Stimulated activated CD8-positive, alpha-beta memory T cell treated with anti-CD3 and anti-CD28 coated beads, Interleukin-2, amount 100 ng/mL, for 1 hour (primary cell): ENCODE measurements at places on chromosomes 3 and 15.

DNA sequence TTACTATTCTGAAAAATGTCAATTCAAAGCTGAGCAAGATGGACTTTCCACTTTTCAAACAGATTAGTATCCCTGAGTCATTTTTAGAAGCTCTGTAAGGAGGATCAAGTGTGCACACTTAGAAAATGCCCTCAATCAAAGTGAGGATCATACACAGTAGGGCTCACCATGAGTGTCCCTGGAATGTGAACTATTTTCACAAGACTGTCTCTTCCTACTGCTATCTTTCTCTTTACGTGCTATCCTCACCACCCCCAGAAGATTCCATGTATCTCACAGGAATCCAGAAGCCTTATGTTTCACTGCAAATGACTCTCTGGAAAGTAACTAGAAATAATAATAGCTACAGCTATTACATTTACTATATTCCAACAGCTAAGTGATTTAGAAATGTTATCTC is 349.9 kb upstream of the TGFBR2 start:
- no peak for DNase-seq

DNA sequence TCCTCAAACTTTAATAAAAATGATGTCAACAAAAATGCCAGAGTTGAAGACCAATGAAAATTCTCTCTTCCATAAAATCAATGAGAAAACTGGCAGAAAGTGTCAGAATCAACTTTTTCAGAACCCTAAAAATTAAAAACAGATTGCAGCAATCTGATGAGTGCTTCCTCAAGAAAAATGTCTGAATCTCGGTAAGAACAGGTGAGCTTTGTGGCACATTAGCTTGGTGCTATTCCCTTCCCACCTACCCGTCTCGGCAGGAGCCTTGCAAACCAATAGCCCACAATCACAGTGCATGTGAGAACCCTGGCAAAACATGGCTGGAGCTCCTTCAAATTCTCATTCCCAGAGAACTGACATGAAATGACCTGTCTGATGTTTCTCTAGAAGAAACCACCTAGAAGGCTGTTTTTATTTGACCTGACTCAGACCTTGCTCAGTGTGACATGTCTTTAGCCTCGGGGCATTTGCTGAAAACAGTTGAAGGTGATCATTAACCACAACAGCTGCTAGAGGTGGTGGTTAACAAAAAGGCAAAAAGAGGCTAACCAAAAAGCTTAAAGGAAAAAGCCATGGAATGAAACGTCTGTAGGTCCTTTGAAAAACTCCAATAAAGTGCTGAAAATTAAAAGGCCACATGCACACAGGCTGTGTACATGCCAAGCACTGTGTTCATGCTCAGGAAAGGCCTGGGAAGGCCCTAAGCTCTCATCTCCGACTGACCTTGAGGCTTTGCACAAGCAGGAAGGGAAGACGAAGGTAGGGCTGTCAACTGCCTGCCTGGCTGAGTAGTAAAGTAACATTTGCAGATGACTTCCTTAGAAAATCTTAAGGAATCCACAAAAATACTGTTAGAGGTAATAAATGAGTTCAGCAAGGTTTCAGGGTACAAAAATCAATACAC is 253.0 kb upstream of the NSMCE3 start:
- no peak for DNase-seq

DNA sequence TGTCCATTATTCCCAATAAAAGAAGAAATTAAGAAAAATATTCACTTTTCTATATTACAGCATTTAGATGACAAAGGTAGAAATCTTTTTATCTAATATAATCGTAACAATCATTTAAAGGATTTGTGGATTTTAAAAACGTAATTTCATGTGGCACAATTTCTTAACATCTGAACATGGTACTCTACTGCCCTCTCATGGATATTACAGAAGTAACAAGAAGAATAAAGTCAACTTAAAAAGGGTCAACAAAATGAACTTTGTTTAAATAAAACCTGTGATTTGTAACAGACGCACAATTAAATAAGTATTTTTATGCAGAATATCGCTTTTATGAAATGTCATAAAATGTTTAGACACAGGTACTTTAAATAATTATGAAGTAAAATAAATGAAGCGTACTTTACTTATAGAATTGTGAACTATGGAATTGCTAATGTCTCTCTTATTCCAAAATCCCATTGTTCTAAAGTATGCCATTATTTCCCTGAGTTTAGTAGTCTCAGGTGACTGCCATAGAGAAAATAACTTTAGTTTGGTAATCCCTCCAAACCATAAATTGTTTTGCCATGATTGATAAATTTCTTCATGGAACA is 366.8 kb upstream of the ZNF385D start:
- DNase-seq: no peak

DNA sequence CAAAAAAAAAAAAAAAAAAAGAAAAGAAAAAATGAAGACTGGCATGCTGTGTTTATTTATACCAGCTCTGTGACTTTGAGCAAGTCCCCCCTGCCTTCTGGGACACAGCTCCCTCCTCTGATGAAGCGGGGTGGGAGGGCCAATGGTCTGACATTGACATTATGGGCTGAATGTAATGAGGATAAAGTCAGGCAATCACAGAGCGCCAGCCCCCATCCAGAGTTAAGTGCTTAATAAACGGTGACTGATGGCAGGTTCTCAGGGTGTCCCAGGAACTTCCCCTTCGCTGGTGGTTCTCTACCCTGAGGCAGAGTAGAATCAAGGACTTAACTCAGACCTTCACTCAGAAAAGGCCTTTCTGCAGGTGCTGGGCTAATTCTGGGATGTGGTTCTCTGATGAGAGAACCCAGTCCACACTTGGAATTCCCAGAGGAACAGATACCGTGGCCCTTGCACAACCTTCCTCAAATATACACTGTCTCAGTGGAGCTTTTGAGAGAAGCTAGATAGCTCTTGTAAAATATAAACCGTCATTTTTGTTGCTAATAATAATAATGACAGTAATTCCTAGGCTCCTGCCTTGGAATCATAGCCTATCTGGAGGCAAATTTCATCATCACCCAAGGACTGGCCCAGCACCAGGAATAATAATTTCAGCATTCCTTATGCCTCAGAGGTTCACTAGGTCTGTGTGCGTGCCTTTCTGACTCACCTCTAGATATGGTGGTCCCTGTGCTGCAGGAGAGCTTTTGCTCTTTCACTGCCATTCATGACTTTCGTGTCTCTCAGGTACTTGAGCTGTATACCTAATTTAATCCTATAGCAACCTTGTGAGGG is 115.8 kb downstream of the RPLP1 start:
- no peak for DNase-seq

DNA sequence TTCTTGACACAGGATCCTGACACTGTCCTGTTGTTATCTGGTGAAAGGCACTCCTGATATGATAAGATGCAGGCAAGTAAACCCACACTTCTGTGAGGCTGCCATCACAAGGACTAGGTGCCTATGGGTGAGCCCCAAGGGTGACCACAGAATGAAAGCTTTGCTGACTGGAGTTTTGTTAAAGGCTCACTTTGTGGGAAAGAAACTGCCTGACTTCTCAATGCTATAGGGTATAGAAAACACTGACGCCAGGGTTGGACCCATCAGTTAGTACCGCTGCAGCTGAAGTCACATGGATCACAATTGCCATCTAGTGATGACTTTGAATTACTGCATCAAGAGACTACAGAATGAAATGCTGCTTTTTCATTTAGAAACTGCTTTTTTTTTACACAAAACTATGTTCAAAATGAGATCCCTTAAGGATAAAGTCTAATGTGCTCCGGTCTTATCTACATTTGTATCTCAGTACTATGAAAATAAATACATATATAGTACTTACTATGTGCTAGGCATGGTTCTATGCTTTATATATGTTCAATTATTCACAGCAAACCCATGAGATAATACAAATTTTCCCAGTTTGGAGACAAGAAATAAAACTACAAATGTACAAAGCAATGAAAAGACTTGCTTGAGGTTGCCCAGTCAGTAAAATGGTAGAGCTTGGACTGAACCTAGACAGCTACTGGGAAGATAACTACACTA is 64.2 kb upstream of the CMSS1 start:
- DNase-seq: no peak

DNA sequence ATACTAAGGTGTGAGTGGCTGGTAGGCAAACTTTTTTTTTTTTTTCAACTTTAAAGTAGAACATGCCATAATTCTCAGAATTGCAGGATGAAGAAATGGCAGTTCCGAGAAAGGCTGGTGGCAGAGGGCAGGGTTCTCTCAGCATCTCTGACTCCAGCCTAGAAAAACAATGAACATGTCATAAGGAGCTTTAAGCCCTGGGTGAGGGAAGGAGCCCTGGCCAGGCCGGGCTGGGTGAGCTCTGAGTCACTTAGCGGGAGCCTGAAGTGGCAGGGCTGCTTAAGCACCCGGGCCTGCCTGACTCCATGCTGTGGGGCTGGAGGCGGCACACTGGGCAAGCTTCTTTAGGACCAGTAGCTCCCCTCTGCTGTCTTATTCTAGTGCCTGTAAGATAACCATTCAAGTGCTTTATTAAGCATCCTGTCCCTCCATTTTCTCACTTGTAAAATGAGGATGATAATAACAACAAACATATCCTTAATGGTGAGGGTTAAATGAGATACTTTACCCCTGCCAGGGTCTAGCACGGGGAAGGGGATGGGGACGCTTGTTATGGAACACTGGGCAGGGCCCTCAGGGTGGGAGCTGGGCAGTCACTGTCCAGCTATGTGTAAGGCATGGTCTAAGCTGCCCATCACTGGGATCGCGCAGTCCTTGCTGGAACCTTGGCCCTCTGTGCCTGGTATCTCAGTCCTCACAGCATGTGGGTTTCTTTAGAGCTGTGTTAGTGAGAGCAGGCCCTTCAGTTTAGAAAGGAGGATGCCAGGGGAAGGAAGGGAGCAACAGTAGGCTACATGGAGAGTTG is 18.4 kb downstream of the SMAD6 start:
- no peak for DNase-seq

- DNase-seq: no peak
Measured at GRCh38 chr3:151210676-151211381, 7.8 kb upstream of the GPR171 start.

DNA sequence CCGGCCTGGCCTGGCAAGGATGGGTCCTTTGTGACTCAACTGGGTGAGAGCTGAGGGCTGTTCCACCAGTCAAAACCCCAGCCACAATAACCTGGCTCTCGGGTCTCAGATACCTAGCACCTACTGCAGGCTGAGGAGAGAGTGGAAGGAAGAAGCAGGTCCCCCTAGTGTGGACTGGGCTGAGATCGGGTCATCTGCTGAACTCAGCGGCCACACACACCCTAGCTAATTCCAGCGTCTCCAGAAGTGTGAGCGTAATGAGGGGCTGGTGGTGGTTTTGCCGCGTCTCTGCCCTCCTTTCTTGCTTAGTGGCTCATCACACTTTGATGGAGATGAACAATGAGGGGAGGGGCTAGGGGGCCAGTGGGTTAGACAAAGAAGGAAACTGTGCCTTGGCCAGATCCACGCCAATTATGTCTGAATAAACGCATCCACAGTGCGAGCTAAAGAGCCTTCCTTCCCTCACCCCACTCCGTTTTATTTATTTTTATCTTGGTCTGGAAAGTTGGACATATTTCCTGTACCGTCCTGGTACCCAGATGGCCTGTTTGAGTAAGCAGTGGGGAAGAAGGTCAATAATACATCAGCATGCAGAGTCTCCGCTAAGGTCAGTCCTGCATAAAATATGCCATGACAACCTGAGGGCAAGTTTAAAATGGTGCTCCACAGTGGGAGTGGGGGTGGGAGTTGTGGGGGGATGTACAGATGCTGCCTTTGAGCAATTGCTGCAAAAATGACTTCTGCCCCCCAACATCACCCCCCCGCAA is 370.0 kb downstream of the WDR72 start:
- DNase-seq: no peak

- no peak for DNase-seq
Measured at GRCh38 chr3:154970797-154971196, 109.3 kb upstream of the MME start.

- no peak for DNase-seq
Measured at GRCh38 chr3:159144891-159145290, 343.0 kb downstream of the MFSD1 start.

GRCh38 chr3:185084901-185085300 is 68.0 kb downstream of the C3orf70 start:
- DNase-seq: no peak

- DNase-seq: no peak
Measured at GRCh38 chr3:148202386-148202785, 495.3 kb upstream of the AGTR1 start.

DNA sequence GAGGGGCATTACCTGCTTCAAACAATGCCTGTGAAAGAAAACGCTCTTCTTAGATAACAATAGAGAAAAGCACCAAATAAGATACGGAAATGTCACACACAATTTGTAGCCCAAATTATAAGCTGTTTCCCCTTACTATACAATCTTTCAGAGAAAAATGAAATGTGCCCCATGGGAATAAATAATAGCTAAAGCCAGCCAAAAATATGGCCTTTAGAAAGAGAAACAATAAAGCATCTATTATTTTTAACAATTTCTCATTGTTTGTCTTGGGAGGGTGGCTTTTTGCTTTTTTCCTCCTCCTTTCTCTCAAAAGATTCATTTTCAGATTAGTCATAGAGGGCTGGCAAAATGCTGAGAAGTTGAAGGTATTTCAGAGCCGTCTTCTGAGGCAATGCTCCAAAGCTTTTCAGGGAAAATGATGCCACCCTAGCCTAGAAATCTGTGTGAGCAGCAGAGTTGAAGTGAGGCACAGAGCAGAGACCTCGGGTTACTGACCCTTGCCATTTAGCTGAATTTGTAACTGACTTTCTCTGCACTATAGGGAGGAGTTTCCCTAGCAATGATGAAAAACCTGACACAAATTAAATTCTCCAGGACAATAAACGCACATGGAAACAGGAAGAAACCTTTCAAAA is 86.3 kb upstream of the PRICKLE2 start:
- DNase-seq: no peak

GRCh38 chr3:59540241-59540640 is 490.4 kb upstream of the CFAP20DC start:
- no peak for DNase-seq

DNA sequence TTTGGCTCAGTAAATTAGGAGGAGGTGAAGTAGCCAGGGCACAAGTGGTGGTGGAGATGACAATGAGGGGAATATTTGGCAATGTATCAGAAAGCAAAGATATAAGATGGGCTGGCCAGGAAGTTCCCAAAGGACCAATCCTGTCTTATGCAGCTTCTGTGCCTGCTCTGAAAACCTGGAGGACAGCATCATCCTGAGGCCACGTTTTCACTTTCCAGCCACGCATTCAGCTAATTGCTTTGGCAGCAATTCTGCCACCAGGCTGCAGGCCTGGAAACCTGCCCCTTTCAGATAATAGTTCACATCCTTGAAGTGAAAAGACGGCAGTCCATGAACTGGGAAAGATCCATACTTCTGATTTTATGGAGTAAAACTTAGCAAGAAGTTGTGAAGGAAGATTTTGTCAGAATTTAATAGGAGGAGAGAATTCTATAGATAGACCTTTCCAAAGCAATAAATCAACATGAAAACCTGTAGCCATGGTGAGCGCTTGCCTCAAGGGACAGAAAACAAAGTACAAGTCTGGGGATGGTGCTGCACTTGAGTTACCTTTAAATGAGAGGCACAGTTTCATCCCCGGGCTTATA is 682.5 kb downstream of the GRM7 start:
- no peak for DNase-seq
